ENCODE measurements at places on chromosomes 2 and 18. TPM values are rescaled to one million over a fixed set of nuclear protein-coding genes. Genes with fewer than 3 reads are reported as not detected.
A peak's percentile ranks its signal among the peaks of the same experiment; 100 is the strongest.

GRCh38 chr2:67486041-67486796 lies 89.1 kb downstream of the ETAA1 start:
- H3K4me3 ChIP-seq, result no peak overlapping the region
- H3K36me3 ChIP-seq, result no peaks in the 10 kb centered on the region
- DNase-seq, result no peak
- no peak overlapping the region for H3K27ac ChIP-seq

The LYPD6B gene
- not detected for total RNA-seq

GRCh38 chr2:25420820-25421237 lies 79.1 kb upstream of the DNMT3A start:
- peaks cover 6% of the 10 kb centered on the region for H3K36me3 ChIP-seq
- peak overlapping the region; percentile 41 for H3K27ac ChIP-seq
- peaks cover 4% of the 10 kb centered on the region for H3K4me1 ChIP-seq
- no peak overlapping the region for H3K4me3 ChIP-seq
- no peaks in the 10 kb centered on the region for H3K27me3 ChIP-seq

- no peak overlapping the region for H3K4me3 ChIP-seq
- no peaks in the 10 kb centered on the region for H3K4me1 ChIP-seq
- no peak overlapping the region for H3K27ac ChIP-seq
- peaks cover 37% of the 10 kb centered on the region for H3K27me3 ChIP-seq
- H3K36me3 ChIP-seq, result no peaks in the 10 kb centered on the region
- DNase-seq, result no peak
Measured at GRCh38 chr2:47655563-47655880, 127.4 kb upstream of the MSH6 start.
